ENCODE measurements at places on chromosomes 12 and 14.

DNA sequence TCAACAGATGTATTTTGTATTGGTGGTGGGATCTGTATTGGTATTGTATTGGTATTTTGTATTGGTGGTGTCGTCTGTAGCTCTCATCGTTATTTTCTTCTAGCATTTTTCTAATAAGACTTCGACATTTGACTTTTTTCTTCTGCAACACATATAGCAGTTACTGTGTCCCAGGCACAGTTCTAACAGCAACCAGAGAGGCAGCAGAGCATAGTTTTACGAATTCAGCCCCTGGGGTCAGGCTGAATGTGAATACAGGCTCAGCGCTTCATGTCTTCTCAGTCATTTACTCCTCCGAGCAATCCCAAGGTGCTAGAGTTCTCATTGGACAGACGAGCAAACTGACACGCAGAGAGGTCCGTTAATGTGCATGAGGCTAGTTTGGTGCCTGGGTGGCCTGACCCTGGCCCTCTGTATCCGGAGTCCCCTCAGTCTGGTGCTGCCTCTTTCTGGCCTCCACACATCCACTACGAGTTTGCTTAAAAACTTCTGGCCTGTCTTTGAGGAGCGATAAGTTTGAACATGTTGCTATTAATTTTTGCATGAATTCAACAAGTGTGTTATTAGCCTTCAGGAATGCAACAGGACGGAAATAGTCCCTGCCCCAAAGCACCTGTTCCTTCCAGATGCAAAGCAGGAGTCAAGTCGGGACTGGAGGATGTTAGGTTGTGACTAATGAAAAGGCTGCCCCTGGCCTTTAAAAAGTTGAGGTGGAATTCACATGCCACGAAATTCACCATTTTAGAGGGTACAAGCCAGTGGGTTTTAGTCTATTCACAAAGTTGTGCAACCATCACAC is 87.0 kb downstream of the GLT1D1 start:
- no peak for DNase-seq

DNA sequence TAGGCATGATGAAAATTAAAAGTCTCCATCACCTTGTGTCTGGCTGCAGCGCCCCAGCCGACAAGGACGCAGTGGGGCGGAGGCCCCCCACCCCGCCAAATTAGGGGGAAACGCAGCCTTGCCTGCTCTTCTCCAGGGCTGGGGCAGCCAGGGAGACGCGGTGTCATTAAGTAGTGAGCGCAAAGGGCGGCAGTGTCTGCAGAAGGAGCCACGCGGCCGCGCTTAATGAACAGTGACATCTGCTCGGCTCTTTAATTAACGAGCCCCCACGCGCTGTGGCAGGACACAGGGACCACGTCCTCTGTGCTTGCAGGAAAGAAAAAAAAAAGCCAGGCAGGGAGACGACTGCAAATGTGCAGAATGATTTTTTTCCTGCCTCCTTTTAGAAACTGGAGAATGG is 93.4 kb upstream of the NCOR2 start:
- DNase-seq: no peak

DNA sequence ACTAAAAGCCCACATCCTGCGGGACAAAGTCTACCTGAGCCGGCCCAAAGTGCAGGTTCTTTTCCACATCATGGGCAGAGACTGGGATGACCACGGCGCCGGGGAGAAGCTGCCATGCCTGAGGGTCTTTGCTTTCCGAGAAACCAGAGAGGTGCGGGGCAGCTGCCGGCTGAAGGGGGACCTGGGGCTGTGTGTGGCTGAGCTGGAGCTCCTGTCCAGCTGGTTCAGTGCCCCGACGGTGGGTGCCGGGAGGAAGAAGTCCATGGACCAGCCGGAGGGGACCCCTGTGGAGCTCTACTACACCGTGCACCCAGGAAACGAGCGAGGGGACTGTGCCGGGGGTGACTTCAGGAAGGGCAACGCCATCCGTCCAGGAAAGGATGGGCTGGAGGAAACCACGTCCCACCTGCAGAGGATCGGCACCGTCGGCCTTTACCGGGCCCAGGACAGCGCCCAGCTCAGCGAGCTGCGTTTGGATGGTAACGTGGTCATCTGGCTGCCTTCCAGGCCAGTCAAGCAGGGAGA is 148.1 kb downstream of the TMEM132C start:
- no peak for DNase-seq

GRCh38 chr12:25250744-25251730 is at the start of gene KRAS:
Gene KRAS (minus strand): TSS chr12:25250929.
- DNase-seq: peak; percentile 84

DNA sequence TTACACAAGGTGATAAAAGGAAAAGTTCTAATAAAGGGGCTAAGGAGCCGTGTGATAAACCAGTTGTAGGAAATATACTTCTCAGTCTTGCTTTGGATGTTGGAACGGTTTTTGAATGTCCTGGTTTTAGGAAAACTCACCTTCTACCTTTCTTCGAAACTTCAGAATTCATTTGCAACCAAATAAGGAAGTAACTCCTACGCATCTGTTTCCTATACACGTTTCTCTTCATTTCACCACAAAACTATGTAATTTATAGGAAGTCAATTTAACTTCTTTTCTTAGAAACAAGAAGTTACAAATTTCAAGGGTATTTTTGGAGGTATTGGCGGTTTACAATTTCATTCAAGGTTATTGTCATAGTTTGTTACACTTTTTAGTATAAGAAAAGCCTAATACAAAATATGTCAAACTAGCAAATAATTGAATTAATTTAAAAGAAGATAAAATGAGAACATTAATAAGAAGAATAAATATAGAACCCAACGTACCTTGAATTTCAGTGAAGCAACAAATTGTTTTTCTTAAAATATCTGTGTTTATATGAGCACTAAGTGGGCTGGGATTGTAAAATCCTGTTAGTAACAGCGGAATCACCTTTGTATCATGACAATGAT is 33.2 kb upstream of the CD69 start:
- no peak for DNase-seq

DNA sequence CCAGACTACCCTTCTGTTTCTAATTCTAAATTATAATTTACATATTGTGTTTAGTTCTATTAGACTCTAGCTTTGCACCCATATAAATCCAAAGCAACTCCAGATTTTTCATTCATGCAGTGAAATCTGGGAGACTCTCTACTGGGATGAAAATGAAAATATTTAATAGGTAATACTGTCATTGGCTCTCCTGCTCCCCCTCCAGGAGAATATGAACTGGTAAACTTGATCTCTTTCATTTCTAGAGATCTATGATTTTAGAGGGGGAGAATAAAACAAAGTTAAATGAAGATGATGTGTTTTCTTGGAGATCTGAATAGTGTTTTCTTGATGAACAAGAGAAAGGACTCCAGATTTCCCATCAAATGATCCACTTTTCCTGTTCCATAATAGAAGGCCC is 104.3 kb upstream of the TMCC3 start:
- DNase-seq: no peak

DNA sequence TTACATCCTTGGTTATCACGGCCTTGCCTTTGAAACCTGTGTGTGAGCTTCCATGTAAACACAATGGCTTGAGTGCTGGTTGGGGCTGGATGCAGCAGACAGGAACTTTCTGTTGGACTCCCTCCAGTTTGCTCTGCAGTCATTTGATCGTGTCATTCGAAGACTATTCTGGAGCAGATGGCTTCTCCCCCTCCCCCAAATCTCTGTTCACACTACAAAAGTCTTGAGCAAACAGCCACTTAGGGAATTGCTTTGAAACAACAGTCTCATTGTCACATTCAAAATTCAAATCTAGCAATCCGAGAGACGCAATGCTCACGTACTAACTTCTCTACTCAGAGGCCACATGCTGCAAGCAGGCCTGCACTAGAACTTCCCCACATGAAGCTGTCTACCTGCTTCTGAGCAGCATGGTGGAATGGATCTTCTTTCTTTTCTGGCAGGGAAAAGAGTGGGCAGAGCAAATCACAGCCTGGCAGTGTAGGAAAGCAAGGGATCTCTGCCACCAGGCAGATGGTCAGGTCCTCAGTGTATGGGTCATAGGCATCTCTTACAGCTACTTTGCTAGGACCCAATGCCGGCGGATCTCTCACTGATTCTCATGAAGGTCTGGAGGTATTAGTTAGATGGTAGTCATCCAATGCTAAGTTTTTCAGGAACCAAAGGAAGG is 214.2 kb downstream of the PPM1H start:
- DNase-seq: no peak

GRCh38 chr12:78331753-78332152 is 501.1 kb downstream of the NAV3 start:
- no peak for DNase-seq

DNA sequence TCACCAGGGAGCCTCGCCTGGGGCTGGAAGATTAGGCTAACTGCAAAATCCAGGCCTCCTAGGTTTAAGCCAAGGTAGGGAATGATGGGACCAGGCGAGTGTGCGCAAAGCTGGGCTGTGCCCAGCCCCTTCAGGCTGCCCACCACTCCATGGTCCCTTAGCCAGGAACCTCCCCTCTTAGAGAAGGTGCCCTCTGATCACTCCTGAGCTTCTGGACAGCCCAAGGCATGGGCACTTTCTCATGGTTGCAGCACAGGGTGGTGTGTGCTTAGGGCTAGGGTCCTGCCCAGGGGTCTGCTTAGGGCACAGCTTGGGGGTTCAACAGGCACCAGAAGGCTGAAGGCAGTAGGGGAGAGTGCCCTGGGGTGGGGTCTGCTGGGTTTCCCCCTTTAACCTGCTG is 69.0 kb downstream of the PRIMA1 start:
- no peak for DNase-seq

DNA sequence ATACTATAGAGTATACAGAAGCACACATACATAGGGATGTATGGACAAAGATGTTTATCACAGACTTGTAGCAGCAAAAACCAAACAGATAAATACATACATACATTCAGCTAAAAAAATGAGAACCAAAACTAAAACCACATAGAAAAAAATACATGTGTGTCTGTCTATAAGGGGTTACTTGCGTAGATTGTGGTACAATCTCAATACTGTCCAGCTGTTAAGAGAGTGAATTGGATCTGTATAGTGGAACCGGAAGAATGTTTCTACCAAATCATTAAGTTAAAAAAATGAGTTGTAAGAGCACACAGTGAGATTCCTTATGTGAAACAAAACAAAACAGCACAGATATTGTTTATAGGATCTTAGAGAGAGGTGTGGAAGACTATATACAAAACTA is 44.2 kb upstream of the DCD start:
- no peak for DNase-seq

- no peak for DNase-seq
These were observed 228.2 kb upstream of the SFSWAP start for GRCh38 chr12:131482686-131483085.

- DNase-seq: peak; percentile 58
These were observed 42.0 kb upstream of the GPR68 start for GRCh38 chr14:91286530-91286937.

- DNase-seq: no peak
These were observed 45.0 kb downstream of the SYNE3 start for GRCh38 chr14:95471476-95471875.

GRCh38 chr14:89650077-89650978 is 233.3 kb upstream of the FOXN3 start:
- no peak for DNase-seq

DNA sequence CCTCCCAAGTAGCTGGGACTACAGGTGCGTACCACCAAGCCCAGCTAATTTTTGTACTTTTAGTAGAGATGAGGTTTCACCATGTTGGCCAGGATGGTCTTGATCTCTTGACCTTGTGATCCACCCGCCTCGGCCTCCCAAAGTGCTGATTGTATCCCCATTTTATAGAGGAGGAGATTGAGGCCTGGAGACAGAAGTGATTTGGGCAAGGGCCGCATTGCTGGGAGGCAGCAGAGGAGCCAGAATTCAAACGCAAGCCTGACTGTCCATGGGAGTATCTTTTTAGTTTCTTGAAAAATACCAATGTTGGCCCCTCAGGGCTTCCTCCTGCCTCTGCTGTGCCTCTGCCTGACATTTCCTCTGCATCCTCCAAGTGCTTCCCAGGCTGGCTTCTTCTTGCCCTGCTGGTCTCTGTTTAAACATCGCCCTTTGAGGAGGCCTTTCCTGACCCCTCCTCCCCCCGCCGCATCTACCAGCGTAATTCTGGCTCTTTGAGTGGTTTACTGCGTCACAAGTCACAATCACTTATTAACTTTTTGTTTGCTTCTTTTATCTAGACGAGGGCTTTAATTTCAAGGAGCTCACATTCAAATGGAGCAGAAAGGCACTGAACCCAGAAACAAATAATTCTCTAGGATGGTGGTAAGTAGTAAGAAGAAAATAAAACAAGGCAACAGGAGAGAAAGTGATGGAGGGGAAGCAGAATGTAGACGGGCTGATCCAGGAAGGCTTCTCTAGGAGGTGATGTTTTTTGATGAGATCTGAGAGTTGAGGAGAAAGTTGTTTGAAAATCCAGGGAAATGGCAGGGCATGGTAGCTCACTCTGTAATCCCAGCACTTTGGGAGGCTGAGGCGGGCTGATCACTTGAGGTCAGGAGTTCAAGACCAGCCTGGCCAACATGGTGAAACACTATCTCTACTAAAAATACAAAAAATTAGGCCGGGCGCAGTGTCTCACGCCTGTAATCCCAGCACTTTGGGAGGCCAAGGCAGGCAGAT is 91.0 kb upstream of the MED13L start:
- DNase-seq: no peak

- DNase-seq: no peak
These were observed 86.4 kb downstream of the WSCD2 start for GRCh38 chr12:108215458-108215857.

- DNase-seq: no peak
These were observed 282 bp upstream of the IGFBP6 start for GRCh38 chr12:53097207-53097563.

- DNase-seq: no peak
These were observed 117.5 kb upstream of the FKBP4 start for GRCh38 chr12:2677142-2677880.

GRCh38 chr12:88417531-88417930 is 162.7 kb downstream of the KITLG start:
- DNase-seq: no peak

- DNase-seq: no peak
These were observed 9.0 kb downstream of the LGALS3 start for GRCh38 chr14:55138091-55138490.

GRCh38 chr12:127893895-127894609 is 372.9 kb upstream of the TMEM132C start:
- no peak for DNase-seq

DNA sequence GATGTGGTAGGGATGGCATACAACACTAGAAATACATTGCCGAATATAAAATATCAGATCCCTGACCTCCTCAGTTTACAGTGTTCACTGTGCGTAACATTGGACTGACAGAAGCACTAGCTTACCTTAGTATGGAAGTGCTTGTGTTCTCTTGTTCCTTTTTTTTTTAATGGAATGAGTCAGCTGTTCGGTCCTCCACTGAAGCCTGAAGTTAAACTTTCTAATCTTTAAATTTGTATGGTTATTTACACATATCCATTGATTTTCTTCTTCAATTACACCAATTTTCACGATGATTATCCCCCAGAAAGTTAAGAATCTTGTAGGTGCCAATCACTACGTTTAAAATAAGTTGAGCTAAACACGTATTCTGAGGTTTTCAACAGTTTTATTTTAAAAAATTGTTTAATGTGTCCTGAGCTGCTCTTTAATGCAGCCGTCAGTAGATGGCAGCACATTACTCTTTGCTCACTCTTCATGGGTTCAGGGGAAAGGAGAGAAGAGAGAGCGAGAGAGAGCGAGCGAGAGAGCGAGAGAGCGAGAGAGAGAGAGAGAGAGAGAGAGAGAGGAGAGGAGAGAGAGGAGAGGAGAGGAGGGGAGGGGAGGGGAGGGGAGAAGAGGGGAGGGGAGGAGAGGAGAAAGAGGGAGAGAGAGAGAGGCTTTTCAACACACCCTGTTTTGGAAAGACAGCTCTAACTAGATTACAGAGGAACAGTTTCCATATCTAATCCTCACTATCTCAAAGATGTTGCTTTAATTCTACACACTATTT is 134.7 kb upstream of the SCAF11 start:
- peak; percentile 22 for DNase-seq

Measured in GM18507 (cell line).